ENCODE measurements at places on chromosomes 12 and 14.

- no peak for DNase-seq
These were observed 20.3 kb upstream of the C12orf76 start for GRCh38 chr12:110068654-110069053.

GRCh38 chr12:92827836-92828431 lies 101.2 kb downstream of the EEA1 start:
- no peak for DNase-seq

GRCh38 chr12:49827401-49828099 lies 663 bp downstream of the NCKAP5L start:
- DNase-seq, result no peak

DNA sequence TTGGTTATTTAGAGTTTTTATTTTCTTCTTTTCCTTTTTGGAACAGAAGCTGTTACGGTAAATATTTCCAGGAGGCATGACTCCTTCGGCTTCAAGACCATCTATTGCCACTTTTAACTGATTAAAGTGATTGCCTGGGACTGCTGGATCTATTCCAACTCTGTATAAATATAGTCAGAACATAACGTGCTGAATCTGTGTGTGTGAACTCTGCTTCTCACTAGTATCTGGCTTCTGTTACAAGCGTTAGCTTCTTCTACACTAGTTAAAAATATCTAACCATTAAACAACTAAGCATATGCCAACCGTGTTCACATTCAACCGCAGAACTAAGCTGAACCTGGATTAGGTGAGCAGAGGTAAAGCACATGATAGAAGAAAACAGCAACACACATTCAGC lies 49.0 kb downstream of the TMTC1 start:
- DNase-seq, result no peak

- no peak for DNase-seq
These were observed 10.6 kb upstream of the MAP4K5 start for GRCh38 chr14:50542941-50543418.

DNA sequence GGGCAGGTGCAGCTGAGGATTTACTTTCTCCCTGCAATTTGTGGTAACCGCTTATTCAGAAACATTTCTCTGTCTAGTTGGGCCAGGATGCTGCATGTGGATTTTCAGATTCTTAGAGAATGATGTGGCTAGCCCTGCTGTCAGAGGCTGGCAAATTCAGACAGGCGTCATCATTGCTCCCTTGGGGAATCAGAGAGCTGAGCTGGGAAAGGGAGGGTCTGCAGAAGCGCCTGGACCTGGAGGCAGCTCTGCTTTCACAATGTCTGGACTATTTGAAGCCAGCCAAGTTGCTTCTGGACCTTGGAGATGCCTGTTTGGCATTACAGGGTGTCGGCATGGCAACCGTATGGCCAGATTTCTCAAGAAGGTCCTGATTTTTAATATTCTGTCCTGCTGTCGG lies 3.4 kb downstream of the GALNT16 start:
- no peak for DNase-seq

DNA sequence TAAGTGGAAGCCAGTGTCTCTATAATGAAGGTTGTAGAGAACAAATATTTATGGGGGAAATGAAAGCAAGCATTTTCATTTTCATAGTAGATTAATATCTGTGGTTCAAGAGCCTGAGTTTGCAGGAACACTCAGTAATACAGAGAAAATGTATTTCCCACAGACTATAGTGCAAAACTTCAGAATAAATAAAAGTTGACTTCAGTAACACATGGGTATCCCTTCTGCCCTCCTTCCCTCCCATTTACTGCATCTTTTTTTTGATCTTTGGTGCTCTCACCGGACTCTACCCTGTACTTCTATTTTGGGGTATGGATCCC lies 75.3 kb upstream of the AMN1 start:
- DNase-seq, result no peak

- no peak for DNase-seq
These were observed 19.5 kb downstream of the ANO6 start for GRCh38 chr12:45235087-45236025.

DNA sequence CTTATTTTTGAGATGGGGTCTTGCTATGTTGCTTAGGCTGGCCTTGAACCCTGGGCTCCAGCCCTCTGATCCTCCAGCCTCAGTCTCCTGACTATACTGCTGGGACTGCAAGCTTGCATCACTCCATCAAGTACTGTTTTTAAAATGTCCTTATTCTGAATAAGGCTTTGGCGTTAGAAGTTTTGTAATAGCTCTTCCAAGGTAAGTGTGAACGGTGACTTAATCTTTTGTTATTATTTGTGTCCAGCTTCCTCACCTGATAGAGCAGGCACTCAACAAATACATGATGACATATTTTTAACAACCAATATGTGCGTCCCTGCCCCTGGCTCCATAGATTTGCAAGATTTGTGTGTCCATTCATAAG lies 1.4 kb downstream of the C1RL start:
- no peak for DNase-seq

DNA sequence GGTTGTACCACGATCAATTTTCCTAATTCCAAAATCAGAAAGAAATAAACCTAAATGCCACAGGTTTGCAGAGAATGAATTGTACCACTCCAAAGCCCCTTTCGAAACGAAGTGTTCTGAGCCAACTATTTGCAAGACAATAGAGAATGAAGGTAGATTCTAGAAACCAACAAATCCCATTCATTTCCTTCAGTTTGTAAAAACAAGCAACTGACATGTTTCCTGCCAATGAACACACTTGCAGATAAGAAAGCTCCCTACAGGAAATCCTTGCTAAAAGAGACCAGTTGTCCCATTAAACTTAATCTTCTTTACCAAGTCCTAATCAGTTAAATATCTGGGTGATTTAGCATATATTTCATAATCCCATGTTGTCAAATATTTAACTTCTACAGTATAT lies 198.4 kb upstream of the FOXN3 start:
- DNase-seq, result no peak

DNA sequence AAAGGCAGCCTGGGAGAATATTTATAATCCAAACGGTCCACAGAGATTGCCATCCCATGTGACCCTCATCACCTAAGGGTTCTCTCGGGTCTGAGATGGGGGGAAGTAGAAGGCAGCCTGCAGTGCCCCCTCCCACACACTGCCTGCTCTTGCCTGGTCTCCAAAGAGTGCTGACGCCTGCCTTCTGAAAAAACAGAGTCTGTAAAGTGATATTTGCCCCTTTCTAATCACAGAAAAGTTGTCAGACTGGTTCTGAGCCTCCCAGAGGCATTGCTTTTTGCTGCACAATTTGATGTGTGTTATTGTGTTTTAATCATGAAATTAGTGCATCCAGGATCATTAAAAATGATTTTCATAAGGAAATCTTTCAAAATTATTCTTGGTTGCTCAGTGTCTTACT lies 59.2 kb downstream of the TMEM30B start:
- no peak for DNase-seq

DNA sequence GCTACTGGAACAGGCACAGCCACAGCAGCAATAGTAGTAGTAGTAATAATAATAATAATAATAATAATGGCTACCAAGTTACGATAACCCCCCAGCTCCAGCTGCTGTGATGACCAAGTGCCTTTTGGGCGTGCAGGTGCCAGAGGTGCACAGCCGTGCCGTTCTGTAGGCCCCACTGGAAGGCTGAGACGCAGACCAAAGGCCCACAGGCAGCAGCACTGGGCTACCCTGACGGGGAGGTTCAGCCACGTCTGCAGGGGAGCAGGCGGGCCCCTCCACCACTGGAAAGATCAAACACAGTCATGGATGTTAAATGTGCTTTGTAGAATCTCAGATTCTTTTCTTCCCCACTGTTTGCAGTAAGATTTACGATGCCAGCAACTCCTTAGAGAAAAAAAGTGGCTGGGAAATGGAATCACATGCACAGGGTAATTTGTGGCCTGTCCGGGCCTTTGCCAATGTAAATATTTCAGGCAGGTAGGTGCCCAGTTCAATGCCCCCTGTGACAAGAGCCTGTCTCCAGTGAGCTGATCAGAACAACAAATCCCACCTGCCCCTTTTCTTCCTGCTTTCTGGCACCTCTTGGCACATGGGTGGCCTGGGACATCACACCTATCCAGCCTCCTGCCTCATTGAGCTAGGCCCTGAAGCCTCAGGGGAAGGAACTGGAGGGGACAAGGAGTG lies 32.6 kb downstream of the CCDC85C start:
- DNase-seq, result no peak

- DNase-seq, result no peak
These were observed 1.1 kb downstream of the DIP2B start for GRCh38 chr12:50505675-50506530.

GRCh38 chr12:52210925-52211650 lies 19.3 kb upstream of the KRT80 start:
- no peak for DNase-seq

DNA sequence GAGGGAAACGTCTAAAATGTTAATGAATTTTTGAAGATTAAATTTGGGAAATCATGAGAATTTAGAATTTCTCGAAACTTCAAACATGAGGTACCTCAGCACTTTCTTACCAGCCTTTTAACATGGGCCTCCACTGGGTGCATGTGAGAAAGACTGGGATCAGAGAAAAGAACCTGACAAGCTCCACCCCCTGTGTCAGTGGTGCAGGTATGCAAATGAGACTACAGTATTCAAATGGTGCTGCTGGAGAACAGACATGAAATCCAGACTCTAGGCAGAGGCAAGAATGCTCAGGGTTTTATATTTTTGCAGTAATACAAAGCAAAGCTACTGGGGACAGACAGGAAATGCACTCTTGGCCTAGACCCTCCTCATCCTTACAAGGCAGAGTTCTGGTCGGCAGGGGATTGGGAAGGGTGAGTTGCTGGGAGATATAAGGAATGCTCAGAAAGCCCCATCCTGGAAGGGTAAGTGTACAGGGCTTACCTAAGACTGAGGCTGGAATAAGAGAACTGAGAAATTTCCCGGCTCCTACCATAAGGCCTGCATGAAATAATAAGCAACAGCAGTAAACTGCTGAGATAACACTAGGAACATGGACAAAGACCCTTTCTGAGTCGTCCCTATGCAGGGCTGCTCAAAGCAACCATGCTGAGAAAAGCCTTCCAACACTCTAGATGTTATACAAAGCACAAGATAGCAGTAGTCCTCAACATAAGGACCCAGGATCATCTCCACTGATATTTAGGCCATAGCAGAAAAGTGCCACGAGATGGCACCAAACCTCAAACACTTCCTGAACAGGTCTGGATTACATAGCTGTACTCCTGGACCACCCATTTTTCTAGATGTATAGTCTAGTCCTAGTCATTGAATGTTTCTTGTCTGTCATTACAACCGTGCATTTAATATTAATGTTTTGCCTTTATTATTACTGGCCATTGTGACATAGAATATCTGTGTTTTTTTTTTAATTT lies 260.8 kb downstream of the RASSF9 start:
- DNase-seq, result no peak

DNA sequence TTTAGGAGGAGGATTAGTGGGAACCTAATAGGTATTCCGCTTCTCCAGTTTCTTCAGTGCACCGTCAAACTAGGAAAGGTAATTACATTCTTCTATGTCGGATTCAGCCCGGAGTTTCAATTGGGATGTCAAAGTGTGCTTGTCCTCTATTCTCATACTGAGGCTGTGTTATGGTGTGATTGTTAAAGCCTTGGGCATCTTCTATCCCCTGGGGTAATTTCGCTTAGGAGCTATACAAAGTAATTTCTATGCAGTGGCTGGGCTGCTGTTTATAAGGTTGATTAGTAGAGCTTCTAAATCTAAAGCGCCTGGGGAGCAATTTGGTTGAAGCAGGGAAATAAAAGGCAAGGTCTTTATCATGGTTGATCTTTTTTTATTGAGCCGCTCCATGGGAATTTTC lies 399.6 kb downstream of the ZFP36L1 start:
- no peak for DNase-seq

GRCh38 chr14:100692256-100692655 lies 34.4 kb upstream of the DLK1 start:
- no peak for DNase-seq

DNA sequence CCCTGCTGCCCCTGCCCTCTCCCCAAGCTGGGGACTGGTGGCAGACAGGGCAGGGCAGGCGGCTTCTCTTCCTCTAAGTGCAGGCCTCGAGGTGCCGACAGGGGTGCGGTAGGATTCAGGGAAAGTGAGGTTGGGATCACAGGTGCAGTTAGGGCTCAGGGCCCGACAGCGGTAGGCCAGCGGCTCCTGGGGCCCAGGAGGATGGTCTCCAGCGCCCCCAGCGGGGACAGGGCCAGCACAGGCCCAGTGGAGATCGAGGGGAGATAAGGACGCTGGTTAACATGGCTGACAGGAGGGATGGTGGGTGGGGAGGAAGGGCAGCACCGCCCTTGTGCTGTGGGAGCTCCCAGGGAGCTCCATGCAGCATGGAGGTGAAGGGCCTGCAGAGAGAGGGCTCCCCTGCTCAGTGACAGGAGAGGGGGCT lies 935 bp upstream of the CRIP1 start:
- no peak for DNase-seq

GRCh38 chr12:57239587-57240065 lies 10.1 kb downstream of the SHMT2 start:
- DNase-seq, result no peak

- DNase-seq, result no peak
These were observed 91.6 kb downstream of the EGLN3 start for GRCh38 chr14:33859306-33859705.

DNA sequence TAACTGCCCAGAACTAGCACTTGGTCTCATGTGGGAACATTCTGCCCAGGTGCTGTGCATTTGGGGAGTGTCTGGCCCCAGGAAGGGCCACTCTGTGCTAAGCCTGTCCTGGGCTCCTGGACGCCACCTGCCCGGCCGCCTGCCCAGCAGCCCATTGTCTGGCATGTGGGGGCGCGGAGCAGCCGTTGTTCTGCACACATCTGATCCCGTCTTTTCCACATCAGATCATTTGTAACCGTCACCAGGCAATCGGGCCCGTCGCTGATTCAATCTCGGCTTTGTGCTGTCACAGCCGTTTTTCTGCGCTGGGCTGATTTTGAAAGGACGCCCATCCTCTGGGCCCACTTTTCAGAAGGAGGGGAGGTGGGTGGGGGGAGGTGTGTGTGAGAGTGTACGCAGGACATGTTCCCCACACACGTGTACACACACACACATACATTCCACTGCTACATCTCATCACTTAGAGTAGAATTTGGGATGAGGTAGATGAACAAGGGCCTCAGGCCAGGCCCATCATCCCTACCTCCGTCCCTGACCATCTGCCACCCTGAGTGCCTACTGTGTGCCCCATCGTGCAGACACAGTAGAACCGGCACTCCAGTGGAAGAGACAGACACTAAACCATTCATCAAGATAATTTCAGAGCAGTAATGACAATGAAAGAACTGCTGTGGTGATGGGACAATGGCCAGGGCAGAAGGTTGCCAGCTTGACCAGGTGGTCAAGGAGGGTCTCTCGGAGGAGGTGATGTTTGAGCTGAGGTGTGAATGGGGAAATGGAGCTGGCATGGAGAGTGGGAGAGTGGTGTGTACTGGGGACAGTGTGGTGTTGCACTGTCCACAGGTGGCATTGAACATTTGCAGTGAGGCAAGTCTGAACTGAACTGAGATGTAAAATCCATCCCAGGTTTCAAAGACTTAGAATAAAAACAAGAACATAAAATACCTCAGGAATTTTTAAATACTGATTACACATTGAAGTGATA lies 19.0 kb downstream of the FAM222A start:
- DNase-seq, result no peak
